ENCODE measurements at places on chromosomes 3 and 15.

- DNase-seq = no peak
These were observed 60.7 kb downstream of the PCSK6 start for GRCh38 chr15:101428758-101429157.

DNA sequence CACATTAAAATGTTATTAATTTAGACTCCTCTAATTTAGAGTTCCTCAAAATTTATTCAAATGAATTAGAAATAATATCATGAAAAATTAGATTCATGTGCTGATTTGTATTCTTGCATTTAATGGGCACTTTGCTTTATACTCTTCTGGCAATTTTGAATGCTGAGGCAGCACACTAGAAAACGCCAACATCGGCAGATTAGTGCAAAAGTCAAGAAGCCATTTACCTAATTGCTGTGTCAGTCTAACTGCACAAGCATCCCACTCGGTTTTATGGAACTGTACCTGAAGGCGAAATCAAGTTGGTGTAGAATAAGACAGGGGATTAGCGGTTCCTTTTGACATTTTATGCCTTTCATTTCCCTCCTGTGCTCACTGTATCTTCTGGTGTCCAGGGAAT is 382.0 kb downstream of the ROBO2 start:
- no peak for DNase-seq

- DNase-seq = no peak
These were observed 82.7 kb downstream of the TMEM39A start for GRCh38 chr3:119380697-119381096.

DNA sequence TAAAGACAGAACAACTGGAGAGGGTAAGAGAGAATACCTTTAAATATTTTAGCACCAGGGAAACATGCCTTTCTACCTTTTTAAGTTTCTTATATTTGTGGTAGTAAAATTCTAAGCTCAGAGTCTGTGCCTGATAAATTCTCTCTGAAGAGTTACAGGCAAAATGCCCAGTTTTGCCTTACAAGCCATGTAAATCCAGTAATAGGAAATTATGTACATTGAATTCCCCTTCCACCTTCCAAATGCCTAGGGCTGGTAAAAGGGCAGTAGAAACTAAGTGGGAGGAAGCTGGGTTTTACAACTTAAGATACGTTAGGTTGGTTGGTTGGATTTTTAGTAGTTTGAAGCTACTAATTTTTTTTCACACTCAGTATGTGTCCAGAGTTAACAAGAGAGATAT is 43.1 kb upstream of the TP63 start:
- DNase-seq = no peak

Measured in iPS-NIHi11 (cell line).